ENCODE measurements at places on chromosomes 5 and 9.

DNA sequence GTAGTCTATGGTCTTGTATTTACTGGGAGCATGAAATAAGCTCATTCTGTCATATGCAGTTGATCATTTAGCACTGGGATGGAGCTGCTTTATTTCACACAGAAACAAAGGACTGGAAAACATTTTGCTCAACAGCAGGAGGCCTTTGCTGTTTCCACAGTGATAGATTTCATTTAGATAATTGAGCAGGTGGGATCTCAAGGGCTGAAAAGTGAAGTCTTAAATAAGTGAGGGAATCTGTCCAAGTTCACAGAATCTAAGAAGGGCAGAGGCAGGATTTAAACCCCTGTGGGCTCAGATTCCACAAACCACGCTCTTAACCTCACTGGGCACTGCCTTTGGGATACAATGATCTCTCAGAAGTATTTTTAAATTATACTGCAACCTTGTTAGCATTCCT, 47.8 kb downstream of the PRLR start:
- DNase-seq: no peak

DNA sequence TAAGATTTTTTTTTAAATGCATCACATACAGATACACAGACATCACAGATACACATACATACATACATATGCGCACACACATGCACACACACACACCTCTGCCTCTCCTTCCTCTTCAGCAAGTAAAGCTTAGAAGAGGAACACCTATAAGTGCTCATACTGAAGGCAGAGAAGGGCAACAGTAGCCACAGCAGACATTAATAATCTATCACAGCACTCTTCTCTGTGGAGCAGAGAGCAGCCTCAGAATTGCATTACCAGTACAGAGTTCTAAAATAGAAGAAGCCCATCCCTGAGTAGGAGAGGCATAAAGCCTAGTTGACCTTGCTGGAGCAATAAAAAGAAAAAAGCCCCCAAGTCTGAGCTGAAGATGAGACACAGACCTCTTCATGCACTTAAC, 110.6 kb downstream of the MLLT3 start:
- DNase-seq: no peak

- no peak for DNase-seq
Observed at GRCh38 chr5:117568126-117568525, 993.5 kb upstream of the SEMA6A start.

DNA sequence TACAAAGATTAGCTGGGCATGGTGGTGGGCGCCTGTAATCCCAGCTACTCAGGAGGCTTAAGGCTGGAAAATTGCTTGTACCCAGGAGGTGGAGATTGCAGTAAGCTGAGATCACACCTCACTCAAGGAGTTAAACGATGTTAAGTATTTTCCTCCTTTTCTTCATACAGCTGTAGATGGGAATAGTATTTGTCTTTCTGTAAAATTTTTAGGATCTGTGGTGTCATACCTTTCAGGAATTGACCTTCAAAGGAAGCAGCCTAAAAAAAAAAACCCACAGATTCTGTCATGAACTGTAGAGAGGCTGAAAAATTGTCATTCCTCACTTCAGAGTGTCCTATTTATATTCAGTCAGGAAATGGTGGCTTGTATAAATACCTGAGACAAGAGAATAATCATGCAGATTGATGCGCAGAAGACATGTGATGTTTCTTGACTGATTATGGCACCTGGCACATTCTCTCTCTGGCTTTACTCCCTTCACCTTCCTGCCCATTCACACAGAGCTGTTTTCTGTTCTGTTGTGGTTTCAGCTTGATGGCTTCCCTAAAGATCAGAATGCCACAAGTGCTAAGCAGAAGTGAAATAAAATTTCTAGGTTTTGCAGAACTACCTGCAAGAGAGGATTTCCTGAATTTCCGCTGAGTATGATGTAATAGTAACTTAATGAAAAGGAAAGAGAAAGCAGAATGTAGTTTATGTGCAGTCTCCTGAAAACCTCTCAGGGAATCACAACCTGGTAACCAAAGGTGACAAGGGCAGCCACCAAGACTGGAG, 3.8 kb downstream of the IFNA1 start:
- DNase-seq: no peak

GRCh38 chr5:135814812-135815211, 19.7 kb upstream of the SLC25A48 start:
- no peak for DNase-seq

GRCh38 chr5:14435481-14435880, 146.1 kb upstream of the OTULINL start:
- DNase-seq: no peak

GRCh38 chr5:174292348-174292747, 246.8 kb downstream of the NSG2 start:
- DNase-seq: no peak

DNA sequence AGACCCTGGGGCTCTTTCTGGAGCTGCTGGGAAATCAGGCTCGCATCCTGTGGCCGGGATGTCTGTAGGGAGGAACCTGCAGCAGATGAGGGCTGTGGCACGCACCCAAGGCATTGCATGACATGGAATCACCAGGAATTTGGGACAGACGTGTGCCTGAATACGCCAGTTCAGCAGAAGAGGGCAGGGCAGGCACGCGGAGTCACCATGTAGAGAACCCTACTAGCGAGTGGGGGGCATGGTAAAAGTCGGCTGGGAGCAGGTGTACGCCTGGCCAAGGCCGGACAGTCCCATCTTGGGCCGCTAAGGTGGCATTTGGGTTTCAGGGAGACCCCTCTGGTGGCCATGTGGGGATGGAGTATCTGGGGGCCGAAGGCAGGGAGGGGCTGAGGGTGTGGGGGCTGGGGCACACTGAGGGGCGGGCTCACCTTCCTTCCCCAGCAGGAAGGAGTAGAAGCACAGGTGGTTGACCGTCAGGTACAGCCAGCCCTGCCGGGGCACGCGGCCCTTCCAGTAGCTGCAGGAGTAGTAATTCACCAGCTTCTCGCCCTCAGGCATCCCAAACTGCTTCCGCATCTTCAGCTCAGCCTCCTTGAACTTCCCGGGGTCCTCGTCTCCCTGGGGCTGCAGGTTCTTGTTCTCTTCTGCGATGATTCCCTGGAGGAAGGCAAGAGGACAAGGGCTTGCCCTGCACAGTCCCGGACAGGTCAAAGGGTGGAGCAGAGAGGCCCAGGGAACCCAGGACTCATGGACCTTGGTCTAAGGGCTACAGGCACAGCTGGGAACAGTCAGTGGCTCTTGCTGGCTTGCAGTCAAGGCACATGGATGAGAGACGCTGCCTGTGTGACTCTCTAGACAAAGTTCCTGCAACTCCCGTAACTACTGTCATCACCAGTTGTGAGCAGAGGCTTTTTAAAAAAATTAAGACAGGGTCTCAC, 13.5 kb downstream of the TBC1D9B start:
- DNase-seq: no peak

DNA sequence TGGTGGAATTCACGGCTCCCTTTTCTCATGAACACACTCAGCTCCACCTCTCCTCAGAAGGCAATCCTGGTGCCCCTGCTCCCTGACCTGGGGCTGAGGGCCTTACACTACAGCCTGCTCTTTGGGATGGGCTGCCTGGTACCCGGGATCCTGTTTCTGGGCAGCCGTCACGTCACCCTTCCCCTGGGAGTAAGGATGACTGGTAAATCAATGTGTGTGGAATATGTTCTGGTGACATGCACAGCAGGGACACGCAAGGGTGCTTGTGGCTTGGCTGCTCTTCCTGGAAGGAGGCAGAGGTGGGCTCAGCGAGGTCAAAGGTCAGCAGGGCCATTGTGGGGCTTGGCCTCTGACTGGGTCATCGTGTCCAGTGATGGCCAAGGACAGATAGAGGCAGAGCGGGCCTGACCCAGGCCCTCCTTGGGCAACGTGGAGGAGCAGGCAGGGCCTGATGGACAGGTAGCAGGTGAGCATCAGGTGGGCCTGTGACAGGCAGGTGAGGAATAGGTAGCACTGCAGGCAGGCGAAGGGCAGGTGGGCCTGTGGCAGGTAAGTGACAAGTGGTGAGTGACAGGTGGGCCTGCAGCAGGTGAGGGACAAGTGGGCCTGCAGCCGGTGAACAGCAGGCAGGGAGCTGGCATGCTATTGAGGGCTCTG, 399.4 kb upstream of the IRX4 start:
- no peak for DNase-seq

GRCh38 chr5:155767470-155767869, 559.5 kb upstream of the SGCD start:
- DNase-seq: no peak

DNA sequence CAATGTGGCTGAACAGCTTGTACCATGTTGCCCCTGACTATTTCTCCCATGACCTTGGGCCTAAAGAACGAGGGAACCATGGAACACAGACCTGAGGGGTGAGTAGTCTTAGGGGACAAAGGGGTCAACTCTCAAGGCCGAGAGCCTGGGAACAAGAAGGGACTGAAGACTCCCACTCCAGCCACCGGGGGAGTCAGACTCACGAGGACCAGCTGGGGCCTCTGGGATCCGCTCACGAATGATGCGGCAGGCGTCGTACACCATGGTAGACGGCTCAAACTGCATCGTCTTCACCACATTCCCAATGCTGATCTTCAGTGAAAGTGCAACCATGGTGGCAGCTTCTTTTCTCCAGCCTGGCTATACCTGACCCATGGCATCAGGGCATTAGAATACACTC, 6.6 kb downstream of the TLN1 start:
- no peak for DNase-seq

- DNase-seq: no peak
Observed at GRCh38 chr9:38384990-38385848, 7.3 kb upstream of the ALDH1B1 start.

GRCh38 chr5:179344431-179345182, 654 bp downstream of the ADAMTS2 start:
- DNase-seq: no peak

DNA sequence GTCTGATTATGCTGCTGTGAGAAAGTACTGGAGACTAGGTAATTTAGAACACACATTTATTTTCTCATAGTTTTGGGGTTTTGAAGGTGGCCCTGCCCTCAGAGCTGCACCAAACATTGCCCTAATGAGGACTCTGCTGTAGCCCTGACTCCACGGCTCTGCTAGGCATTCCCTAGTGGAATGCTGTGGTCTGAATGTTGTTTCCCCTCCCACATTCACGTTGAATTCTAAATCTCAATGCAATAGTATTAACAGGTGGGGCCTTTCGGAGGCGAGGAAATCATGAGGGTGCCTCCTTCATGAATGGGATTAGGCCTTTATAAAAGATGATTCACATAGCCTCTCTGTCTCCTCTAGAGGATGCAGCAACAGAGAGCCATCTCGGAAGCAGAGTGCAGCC, 25.7 kb downstream of the GADD45G start:
- no peak for DNase-seq

GRCh38 chr9:15213249-15213648, 93.8 kb downstream of the TTC39B start:
- no peak for DNase-seq

DNA sequence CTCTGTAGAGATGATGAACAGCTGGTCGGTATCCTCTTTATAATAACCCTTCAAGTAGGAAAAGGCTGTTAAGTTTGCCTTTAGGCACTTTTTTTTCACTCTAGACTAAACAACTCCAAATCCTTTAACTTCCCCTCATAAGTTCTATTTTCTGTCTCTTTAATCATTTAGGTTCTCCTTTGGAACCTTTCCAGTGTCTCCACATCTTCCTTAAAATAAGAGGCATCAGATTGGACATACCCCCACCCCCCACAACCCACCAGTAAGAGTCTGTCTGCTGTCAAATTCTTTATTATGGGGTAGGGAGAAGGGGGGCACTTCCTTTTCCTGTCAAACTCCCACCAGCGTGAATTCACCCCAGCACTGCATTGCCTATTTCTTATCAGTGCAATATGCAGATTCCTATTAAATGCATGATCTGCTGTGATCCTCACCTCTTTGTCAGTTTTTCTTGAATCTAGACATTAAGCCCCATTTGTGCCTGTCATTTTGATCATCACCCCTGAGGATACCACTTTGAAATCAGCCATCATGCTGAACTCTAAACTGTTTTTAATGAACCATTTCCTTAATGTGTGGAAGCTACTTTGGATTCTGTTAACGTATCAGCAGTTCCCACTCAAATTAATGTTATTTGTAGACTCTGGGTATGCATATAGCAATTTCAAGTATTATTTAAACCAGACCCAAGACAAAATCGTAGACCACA, 212.2 kb downstream of the PDZD2 start:
- DNase-seq: no peak

DNA sequence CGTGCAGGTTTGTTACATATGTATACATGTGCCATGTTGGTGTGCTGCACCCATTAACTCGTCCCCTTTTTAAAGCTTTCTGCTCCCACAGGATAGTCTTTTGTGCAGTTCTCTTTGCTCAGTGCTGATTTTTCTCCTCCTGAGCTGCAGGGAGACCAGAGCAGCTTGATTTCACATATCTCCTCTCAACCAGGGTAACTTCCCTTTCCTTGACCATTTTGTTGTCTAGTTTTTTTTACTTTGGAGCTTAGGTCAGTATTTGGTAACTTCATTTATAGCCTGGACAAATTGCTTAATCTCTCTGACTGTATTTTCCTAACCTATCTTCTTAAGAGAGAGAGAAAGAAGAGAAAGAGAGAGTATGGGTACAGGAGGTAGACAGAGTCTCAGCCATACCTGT, 137.1 kb upstream of the ZNF366 start:
- DNase-seq: no peak

- DNase-seq: no peak
Observed at GRCh38 chr5:168749391-168750100, 170.4 kb upstream of the PANK3 start.

DNA sequence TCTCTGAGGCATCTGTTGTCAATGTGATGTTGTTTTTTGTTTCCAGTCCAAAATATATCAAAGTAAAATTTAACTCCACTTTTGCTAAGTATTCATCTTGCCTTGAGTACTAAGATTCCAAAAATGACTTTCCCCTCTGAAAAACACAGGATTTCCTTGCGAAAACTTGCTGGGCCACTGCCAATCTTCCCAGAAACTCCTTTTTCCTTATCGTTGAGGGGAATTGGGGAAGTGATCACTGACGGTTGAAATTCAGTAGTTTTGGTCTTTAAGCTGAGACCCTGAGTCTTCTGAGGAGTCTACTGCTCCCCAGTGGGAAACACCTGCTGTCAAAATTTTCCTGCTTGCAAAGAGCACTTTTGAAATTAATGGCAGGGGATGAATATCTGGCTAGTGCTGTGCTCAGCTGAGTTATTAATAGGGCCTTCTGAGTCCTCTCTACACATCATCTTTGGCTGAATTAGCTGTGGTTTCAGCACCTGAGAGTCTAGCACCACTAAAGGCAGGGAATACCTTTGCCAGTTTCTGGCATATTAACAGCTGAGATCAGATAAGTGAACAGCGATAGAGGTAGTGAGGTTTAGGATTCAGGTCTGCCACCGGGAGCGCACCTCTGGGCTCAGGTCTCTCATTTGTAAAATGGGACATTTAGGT, 18.0 kb downstream of the TLR4 start:
- DNase-seq: no peak

DNA sequence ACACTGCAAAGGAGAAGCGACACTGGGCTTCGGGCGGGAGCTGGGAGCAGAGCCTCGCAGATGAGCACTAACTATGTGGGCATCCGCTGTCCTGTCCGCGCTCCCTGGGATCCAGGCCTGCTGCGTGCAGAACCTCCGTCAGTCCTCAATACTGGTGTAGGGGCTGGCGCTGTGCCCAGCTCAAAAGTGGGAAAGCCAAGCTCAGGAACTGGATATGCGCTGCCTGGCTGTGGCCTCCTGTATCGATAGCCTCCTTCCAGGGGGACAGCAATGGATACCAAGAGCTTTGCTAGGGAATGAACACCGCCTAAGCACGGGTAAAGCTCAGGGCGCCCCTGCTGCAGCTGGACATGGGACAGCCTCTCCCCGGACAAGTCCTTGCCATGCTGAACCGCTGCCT, 270.4 kb downstream of the NSG2 start:
- DNase-seq: no peak

- no peak for DNase-seq
Observed at GRCh38 chr9:108535526-108535925, 320.3 kb downstream of the ACTL7B start.

GRCh38 chr5:39219437-39219836, at the start of gene FYB1:
Gene FYB1, minus strand, starts transcription at chr5:39219563. Its CDS starts 16,603 bp downstream, at chr5:39202960.
- no peak for DNase-seq
